ENCODE measurements at places on chromosomes 7 and 10.

DNA sequence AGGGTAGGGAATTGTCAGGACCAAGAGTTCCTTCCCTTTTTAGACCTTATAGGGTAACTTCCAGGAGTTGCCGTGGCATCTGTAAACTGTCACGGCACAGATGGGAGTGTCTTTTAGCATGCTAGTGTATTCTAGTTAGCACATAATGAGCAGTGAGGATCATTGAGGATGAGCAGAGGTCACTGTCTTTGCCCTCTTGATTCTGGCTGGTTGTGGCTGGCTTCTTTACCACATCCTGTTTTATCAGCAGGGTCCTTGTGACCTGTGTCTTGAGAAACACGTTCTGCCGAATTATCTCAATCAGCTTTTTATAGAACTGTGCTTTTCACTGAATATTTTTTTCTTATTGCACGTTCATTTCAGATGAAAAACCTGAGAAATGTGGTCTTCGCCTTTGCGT, 41.5 kb downstream of the MINPP1 start:
- DNase-seq = peak; percentile 88

- no peak for DNase-seq
Observed at GRCh38 chr7:150874401-150875198, 22.3 kb downstream of the AOC1 start.

GRCh38 chr7:82142263-82142864, 301.2 kb downstream of the CACNA2D1 start:
- no peak for DNase-seq

DNA sequence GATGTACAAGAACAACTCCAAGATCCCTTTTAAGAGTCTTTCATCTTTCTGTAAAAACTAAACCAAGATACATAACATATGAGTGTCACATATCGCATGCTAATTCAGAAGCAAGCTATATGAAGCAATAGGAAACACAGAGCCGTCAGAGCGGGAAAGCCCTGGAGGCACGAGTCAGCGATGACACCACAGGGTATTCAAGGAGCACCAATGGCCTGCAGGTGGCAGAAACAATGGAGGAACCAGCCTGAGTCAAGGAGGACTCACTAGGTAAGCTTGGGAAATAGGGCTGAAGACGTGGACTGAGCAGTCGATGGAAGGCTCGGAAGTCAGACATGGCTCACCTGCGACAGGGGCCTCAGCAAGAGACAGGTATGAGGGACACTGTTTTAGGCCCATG, 214.4 kb downstream of the FAM107B start:
- peak; percentile 80 for DNase-seq

DNA sequence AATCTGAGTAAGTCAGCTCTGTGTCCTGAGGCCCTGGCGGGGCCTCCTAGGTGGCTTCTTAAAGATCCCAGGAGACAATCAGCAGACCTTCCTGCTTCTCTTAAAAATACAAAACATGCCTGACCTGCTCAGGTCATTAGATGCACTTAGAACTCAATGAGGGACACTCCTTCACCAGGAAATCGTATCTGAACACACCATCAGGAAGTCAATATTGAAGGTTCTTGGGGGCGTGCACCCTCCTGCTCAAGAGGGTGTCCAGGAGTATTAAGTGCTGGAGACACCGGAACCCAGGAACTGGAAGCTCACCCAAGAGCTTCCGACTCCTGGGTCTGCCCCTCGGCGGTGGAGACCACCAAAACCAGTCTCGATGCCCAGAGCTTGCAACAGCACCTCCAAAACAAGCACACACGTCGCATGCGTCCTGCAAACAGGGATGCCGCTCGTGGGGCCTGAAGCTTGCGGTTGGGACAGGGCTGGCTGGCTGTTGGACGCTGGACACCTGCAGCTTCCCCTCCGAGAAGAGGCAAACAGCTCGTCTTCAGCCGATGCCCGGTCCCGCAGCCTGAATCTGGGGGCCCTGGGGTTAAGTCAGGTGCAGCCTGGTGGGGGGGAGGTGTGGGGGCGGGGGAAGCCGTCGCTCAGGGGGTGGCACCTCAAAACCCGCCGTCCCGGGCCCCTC, 803 bp downstream of the RAPGEF5 start:
- no peak for DNase-seq

DNA sequence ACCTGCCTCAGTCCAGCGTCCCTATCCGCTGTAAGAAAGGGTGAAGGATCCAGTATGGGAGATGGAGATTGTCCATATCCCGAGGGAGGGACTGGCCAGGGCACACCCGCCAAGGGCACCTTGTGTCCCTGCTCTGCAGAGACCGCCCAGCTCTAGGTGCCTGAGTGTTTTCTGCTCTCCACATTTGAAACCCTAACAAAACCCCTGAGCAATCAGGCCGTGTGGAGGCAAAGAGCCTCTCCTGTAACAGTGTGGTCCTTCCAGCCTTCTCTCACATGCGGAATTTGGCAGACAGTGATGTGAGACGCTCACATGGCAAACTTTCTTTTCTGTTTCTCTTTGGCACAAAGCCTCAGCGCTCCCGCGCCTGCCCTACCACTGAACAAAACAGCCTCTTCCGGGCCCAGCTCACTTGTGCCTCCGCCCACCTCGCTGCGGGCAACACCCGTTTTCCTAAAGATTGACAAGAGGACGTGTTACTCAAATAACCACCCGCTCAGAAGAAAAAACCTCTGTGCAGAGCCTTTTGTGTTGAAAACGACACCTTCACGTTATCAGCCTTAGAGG, 514.8 kb downstream of the DNAJB6 start:
- no peak for DNase-seq

GRCh38 chr7:22858640-22859561, 36.3 kb upstream of the TOMM7 start:
- DNase-seq = peak; percentile 96

DNA sequence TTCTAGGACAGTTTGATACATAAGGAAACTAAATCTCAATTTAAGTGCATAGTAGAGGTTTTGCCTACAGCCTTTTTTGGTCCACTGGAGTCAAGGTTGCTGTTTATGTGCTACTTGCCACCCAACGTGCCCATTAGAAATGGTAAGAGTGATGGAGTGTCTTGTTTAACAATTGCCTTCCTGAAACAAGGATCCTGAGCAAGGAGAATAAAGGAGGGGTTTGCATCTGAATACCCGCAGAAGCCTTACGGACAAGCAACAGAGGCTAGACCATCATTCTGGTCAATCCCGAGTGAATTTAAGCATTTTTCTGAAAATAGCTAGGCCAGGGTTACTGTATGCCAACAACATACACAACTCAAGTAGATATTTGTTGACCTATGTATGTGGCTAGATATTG, 63.6 kb downstream of the MARCHF5 start:
- no peak for DNase-seq

GRCh38 chr7:104123786-104124185, 84.0 kb downstream of the ORC5 start:
- DNase-seq = peak; percentile 68

GRCh38 chr10:130190737-130191115, 54.5 kb downstream of the GLRX3 start:
- no peak for DNase-seq

GRCh38 chr7:32506266-32507054, 11.2 kb downstream of the AVL9 start:
- DNase-seq = peak; percentile 90
